CD4-positive, alpha-beta T cell treated with Interleukin-15 for 4 hours (primary cell): ENCODE measurements at places on chromosomes 1 and 21.

DNA sequence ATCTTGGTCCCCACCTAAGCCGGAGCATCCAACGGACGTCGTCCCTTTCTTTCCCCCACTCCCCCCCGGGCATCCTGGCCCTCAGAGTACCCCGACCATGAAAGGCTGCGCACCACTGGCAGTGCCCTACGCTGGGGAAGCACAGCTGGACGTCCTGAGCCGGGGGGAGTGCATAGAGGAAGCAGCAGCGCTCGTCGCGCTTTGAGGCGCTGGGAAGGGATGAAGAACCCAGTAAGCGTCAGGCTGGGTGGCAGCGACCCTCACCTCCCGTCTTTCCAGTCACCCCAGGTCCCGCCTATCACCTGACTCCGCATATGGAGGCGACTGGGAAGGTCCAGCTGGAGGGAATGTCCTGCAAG is 5.7 kb downstream of the MAP3K6 start:
- no peak for DNase-seq

GRCh38 chr1:201565771-201566528 is 27.0 kb downstream of the NAV1 start:
- no peak for DNase-seq

- DNase-seq, result no peak
Measured at GRCh38 chr1:174938281-174939007, 61.3 kb upstream of the CACYBP start.

DNA sequence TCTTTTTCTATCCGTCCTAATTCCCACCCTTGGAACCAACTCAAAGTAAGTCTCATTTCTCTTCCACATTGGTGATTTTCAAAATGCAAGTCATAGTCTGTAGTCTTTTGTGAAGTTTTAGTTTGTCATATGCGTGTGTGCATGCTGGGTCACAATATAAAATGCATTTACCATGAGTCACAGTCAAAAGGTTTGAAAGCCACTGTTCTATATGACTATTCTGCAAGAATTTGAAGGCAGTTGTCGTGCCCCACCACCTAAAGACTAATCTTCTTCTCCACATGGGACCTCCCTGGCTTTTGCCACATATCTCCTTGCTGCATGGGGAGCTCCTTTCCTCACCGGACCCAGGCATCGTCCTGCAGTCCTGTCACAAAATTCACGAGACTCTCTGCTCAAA is 1.6 kb downstream of the STPG1 start:
- no peak for DNase-seq
